ENCODE measurements at places on chromosomes 13 and 19.

GRCh38 chr19:18502638-18503294 is 19.1 kb downstream of the ELL start:
- DNase-seq, result no peak

DNA sequence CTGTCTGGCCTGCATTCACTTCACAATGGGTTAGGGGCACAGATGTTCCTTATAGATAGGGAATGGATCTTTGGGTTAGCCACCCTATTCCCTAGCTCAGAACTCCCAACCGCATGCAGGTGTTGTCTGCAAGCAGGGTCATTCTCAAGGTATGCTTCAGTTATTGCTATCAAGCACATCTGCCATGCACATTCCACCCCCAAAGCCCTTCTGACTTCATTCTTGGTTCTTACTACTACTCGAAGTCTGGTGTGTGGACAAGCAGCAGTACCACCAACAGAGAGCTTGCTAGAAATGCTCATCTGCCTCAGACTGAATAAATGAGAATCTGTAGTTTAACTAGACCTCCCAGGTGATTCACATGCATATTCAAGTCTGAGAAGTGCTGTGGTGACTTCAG is 31.3 kb downstream of the SERPINE3 start:
- no peak for DNase-seq

DNA sequence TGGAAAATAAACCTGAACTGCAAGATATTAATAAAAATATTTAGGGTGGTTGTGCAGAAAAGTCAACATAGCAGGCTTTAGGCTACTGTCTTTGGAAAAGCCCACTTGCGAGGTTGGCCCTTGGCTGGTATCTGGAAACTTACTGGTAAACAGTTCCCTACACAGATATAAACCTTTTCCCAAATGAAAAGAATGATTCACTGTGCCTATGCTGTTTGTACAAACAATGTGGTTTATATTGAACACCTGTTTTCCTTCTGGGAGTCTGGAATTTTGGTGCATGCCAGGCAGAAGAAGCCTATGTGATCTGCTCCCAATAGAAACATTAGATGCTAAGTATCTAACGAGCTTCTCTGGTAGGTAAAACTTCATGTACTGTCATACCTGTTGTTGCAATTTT is 29.7 kb upstream of the SOHLH2 start:
- no peak for DNase-seq

GRCh38 chr13:100594731-100595130 is 6.1 kb upstream of the GGACT start:
- no peak for DNase-seq

- DNase-seq, result no peak
Measured at GRCh38 chr13:22064854-22065620, 394.2 kb downstream of the FGF9 start.

GRCh38 chr19:49491804-49492572 is 4.2 kb upstream of the RPS11 start:
- DNase-seq, result no peak
